NCI-H1417 treated with DMSO at 0.1 percent for 48 hours (cell line): ENCODE measurements at places on chromosomes 11 and 22.

- no peak for DNase-seq
These were observed 9.7 kb upstream of the EFCAB6 start for GRCh38 chr22:43821606-43822425.

DNA sequence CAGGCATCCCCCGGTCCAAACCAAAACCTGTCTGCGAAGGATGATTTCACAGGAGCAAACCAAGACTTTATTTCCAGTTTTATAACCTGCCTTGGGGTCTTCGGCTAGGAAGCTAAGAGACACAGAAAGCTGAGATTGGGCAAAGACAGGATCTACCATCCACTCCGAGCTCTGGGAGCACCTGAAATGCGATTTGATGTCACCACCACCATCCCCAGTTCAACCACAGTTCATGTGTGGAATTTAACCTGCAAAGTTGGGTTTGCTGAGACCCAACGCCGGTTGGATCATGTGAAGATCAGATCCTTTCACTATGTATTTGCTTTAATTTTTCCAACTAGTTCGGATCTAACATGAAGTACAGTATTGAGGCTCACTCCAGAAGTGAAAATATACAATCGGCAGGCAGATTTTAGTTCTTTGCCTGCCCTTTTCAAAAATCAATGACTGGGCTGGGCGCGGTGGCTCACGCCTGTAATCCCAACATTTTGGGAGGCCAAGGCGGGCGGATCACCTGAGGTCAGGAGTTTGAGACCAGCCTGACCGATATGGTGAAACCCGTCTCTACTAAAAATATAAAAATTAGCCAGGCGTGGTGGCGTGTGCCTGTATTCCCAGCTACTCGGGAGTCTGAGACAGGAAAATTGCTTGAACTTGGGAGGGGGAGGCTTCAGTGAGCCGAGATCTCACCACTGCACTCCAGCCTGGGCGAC, 1.4 kb upstream of the C11orf24 start:
- DNase-seq = no peak

- DNase-seq = no peak
These were observed 8.8 kb upstream of the C11orf91 start for GRCh38 chr11:33709466-33709865.

DNA sequence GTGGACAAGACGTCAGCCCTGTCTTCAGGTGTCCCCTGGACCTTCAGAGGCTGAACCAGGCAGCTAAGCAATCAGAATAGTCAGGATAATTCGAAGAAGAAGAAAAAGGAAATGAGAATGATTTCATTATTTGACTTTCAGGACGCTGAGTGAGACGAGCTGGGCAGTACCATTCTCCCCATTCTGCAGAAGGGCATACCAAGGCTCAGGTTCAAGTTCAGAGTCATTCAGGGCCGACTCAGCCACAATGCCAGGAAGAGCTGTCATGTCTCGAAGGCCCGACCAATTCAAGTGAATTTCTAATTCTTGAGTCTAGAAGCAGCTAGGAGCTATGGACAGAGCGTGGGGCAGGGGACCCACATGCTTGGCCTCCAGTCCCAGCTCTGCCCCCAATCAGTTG, 33.8 kb upstream of the CD82 start:
- DNase-seq = no peak

GRCh38 chr11:131877246-131877942, 507.0 kb downstream of the NTM start:
- DNase-seq = no peak

DNA sequence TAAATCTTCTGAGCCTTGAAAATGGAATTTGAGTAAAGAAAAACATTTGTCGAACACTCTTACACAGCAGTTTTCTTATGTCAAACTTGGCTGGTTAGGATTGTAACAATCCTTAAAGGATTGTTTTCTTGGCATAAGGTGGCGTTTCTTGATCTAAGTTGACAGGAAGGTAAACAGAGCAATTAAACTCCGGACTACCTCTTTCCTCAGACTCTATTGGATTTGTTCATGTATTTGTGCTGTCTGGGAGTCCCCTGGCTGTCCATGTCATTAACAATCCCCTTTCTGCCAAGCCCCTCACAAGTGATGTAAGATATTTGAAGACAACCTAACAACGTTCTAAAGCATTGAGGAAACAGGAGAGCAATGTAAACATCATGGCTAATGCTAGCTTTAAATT, 222.5 kb upstream of the SNX19 start:
- no peak for DNase-seq
